ENCODE measurements at places on chromosomes 1 and 21. TPM values are rescaled to one million over a fixed set of nuclear protein-coding genes. Genes with fewer than 3 reads are reported as not detected.

- DNase-seq: no peak
Measured at GRCh38 chr1:18484721-18485120, 4.0 kb downstream of the KLHDC7A start.

The MMEL1 gene
- total RNA-seq: 1.3 TPM

The MATN1 gene
- 0.36 TPM for total RNA-seq

DNA sequence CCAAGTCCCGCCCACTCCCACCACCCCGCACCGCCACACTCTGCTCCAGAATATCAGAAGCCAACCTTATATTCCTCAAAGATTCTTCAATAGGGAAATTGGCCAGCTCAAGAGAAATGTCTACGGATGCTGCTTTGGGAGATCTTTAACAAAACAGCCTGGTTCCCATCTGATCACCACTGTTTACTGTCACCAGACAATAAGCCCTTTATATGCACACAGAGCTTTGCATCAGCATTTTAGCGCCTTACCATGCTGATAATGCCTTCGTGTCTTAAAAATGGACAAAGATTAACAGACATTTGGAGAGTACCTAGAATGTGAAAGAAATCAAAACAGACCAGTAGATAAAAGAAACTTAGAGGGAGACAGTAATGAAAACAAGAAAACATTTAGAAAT lies 141.7 kb upstream of the SYT6 start:
- DNase-seq: no peak

- DNase-seq: no peak
Measured at GRCh38 chr1:183222909-183223308, 36.8 kb downstream of the LAMC2 start.

DNA sequence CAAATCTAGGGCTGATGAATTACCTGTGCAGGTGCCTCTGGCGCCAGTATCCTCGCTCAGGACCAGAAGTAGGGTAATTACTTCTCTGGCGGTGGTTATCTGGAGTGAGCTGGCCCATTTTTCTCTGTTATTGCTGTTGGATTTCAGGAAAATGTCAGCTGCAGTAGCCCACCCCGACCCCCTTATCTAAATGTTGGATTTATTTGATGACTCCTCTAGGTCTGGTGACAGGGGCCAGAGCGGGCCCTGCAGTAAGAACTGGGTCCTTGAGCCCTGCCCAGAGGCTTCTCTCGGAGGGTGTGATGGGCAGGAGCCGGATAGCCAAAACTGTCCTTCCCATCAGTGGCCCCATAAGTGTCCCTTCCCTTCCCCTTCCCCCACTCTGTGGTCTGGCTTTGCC lies 384.3 kb downstream of the PTPRU start:
- no peak for DNase-seq
